ENCODE measurements at places on chromosomes 6 and 20.
A peak's percentile ranks its signal among the peaks of the same experiment; 100 is the strongest.

GRCh38 chr6:103335412-103335811 lies 1524.3 kb downstream of the HACE1 start:
- DNase-seq, result no peak

DNA sequence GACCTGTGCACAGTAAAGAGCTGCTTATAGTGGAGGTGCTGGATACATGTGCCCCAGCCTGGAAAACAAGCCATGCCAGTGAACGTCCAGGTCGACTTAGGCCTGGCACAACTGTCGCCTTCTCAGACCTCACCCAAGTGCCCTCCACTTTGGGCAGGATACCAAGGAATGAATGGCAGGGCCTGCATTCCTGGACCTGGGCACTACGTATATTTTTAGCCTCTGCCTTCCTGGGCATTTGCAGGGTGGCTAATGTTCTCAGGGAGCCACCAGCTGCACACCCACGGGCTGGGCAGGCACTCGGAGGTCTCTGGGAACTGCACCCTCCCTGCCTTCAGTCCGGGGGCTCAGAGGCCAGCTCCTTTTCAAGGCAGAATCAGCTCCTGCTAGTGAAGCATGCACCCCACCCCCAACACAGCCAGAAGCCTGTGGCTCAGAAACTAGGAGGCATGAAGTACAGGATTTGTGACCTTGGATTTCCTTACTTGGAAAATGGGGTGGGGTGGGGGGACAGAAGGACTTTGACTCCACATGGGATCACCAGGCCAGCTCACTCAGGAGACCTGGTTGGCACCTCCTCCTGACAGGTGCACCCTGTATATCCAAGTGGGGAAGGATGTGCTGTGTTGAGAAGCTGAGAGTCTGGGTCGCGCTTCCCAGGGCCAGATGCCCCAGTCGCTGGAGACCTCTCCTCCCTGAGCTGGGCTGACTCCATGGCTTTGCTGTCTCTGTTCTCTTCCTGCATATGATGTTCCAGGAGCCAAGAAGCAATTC lies 2.5 kb upstream of the LSM14B start:
- no peak for DNase-seq

DNA sequence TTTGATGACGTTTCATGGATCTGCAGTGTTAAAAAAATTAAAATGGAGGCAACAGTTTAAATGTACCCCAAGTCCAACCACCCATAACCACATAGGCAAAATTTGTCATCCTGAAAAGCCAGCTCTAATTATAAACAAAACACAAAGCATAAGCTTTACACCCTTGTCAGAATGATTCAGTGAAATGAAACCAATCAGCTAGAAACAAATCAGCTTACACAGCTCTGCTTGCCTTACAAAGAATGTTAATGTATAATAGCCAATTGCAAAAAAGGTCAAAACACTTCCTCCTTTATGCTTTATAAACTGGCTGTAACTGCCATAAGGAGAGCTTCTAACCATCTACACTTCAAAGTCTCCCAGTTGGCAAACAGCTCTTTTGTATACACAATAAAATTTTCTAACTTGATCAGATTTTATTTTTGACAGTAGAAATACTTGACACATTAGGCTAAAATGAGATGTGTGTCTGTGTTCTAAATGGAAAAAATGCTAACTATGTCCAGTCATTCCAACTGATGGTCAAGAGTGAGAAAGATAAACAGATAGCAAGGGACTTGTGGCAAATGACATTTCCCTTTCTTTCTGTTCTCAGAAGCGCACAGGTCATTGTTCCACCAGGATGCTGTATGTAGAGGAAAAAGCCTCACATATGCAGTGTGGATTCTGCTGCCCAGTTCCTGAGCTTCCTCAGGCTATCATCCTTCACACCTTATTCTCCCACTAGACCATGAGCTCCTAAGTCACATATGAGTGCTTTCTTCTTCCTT lies 344.3 kb upstream of the ID4 start:
- DNase-seq, result no peak

DNA sequence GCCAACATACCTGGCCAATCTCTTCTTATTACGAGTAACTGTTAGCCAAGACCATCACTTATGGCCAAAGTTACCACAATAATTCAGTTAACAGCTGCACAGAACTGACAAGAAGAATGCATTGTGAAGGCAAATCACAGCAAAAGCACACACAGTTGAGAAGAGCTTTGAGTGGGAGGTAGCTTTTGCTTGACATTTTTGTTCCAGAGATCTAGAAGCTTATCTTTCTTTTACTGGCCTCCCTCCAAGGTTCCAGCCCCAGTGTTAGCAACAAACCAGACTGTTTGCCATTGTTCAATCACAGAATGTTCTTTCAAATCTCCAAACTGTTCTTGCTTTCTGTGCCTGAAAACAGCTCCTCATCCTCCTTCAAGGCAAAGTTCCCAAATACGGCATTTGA lies 35.9 kb upstream of the IRAK1BP1 start:
- no peak for DNase-seq

GRCh38 chr6:27188061-27188884 lies 59.2 kb upstream of the PRSS16 start:
- peak; percentile 53 for DNase-seq
